ENCODE measurements at places on chromosomes 12 and 14. TPM values are rescaled to one million over a fixed set of nuclear protein-coding genes. Genes with fewer than 3 reads are reported as not detected.

GRCh38 chr14:71833476-71833875, 98.8 kb upstream of the RGS6 start:
- H3K4me3 ChIP-seq: no peak overlapping the region
- DNase-seq: no peak
- no peaks in the 10 kb centered on the region for H3K4me1 ChIP-seq
- no peaks in the 10 kb centered on the region for H3K36me3 ChIP-seq

GRCh38 chr12:115163710-115164109, 479.7 kb upstream of the TBX3 start:
- peaks cover 10% of the 10 kb centered on the region for H3K4me1 ChIP-seq
- no peak overlapping the region for H3K4me3 ChIP-seq
- peak; percentile 24 for DNase-seq
- no peaks in the 10 kb centered on the region for H3K27me3 ChIP-seq

- no peaks in the 10 kb centered on the region for H3K4me1 ChIP-seq
- H3K36me3 ChIP-seq: no peaks in the 10 kb centered on the region
- no peak overlapping the region for H3K27ac ChIP-seq
- no peaks in the 10 kb centered on the region for H3K27me3 ChIP-seq
- no peak overlapping the region for H3K4me3 ChIP-seq
- DNase-seq: no peak
Observed at GRCh38 chr12:89319122-89319521, 33.2 kb downstream of the DUSP6 start.

RGS6 gene
- polyA plus RNA-seq: not detected

- H3K27ac ChIP-seq: no peak overlapping the region
- H3K4me3 ChIP-seq: no peak overlapping the region
- H3K4me1 ChIP-seq: no peaks in the 10 kb centered on the region
- peak; percentile 42 for DNase-seq
- no peaks in the 10 kb centered on the region for H3K36me3 ChIP-seq
- no peaks in the 10 kb centered on the region for H3K27me3 ChIP-seq
Observed at GRCh38 chr14:31449971-31450610, 7.2 kb downstream of the DTD2 start.

SLC39A2 gene
- 0.67 TPM for polyA plus RNA-seq

DNA sequence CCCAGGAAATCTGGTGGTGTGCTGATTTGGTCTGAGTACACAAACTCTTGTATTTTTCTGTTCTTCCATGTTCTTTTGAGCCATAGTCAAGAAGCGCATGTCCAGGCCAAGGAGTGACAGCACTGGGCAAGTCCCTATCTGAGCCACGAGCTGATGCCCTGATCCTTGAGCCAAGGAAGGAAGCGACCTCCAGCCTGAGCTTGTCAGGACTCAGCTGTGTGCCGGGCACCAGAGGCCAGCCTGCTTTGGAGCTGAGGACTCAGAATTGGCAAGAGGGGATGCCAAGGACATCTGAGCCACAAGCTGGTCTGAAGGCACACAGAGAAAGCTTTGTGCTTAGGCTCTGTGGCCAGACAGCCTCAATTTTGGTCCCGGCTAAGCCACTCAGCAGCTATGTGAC, 52.6 kb downstream of the GALNT16 start:
- H3K4me3 ChIP-seq: no peak overlapping the region
- no peak for DNase-seq
- H3K27ac ChIP-seq: no peak overlapping the region
- H3K36me3 ChIP-seq: no peaks in the 10 kb centered on the region
- no peaks in the 10 kb centered on the region for H3K4me1 ChIP-seq
- no peaks in the 10 kb centered on the region for H3K27me3 ChIP-seq

DNA sequence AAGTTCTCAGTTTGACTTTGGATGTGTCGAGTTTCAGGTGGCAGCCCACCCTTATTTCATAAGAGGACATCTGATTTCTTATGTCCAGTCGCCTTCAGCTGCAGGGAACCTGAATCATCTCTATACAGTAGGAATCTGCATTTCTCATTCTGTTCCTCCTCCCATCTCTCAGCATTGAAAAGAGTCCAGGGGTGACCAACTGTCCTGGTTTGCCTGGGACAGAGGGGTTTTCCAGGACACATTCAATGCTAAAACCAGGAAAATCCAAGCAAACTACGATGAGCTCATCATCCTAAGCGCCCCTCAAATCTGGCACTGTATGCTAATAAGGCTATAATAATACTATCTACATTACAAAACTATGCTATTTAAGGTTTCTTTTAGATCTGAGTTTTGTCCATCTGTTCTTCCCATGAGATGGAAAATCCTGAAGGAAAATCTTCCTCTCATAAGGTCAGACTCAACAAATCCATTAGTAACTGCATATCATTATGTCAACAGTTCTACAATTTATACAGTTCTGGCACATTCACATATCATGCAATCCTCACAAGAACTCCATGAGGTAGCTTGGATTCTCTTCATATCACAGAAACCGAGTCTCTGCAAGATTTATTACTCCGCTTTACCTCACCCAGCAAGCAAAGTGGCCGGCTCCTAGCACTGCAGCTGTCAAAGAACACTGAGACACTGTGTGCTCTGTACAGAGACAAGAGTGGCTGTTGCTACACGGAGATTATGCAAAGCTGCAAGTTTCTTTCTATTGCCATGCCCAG, 15.6 kb upstream of the CALM1 start:
- no peak overlapping the region for H3K4me3 ChIP-seq
- peak; percentile 83 for DNase-seq
- H3K36me3 ChIP-seq: no peaks in the 10 kb centered on the region
- H3K27me3 ChIP-seq: no peaks in the 10 kb centered on the region

DNA sequence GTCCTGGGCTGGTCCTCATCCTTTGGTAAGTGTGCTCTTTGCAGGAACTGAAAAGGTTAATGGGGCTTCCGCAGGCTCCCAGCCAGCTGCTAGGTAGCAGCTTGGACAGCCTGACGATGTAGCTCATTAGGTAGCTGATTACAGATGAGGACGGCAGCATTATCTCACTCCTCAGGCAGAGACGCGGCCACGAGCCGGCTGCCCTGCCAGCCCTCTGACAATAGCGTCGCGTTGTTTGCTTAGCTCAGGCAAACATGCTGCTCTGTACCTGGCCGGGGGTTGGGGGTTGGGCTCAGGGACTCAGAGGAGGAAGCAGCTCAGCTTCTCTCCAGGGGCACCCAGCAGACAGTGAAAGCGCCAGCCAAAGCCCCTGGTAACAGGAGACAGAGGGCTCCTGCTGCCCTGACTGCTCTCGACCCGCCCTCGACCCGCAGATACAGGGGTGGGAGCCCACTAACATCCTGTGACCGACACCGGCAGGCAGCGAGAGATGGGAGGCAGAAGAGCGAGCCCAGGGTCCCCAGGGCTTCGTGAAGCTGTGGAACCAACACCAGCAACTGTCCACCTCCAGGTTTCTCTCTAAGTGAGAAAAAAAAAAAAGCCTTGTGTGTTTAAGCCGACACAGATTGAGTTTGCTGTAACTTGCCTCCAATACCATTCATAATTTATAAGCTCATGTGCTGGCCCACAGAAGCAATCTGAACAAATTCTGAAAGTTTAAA, 53.4 kb upstream of the DLK1 start:
- H3K4me3 ChIP-seq: no peak overlapping the region
- peak overlapping the region; percentile 73 for H3K27ac ChIP-seq
- no peaks in the 10 kb centered on the region for H3K27me3 ChIP-seq
- peaks cover 3% of the 10 kb centered on the region for H3K4me1 ChIP-seq
- DNase-seq: peak; percentile 69
- H3K36me3 ChIP-seq: no peaks in the 10 kb centered on the region

GRCh38 chr14:74476107-74476506, 17.0 kb downstream of the NPC2 start:
- H3K27me3 ChIP-seq: no peaks in the 10 kb centered on the region
- peaks cover 8% of the 10 kb centered on the region for H3K36me3 ChIP-seq
- H3K4me3 ChIP-seq: no peak overlapping the region
- no peak overlapping the region for H3K27ac ChIP-seq

POP5 gene
- 54.9 TPM for polyA plus RNA-seq

DNA sequence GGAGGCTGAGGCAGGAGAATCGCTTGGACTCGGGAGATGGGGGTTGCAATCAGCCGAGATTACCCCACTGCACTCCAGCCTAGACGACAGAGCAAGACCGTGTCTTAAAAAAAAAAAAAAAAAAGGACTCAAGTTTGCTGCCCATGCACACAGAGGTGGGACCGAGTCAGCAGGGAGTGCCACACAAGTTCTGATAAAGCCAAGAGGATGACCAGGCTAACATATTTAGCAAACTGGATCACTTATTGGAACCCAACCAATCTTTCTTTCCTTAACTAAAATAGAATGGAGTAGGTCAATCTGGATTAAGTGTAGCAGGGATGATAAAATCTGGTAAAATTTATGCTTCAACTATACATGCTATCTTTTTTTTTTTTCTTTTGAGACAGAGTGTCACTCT, 190.4 kb upstream of the FOXN3 start:
- no peak for DNase-seq
- H3K27me3 ChIP-seq: no peaks in the 10 kb centered on the region
- peaks cover 5% of the 10 kb centered on the region for H3K36me3 ChIP-seq
- H3K27ac ChIP-seq: no peak overlapping the region
- no peaks in the 10 kb centered on the region for H3K4me1 ChIP-seq

Measured in small intestine (tissue), 16 donors.